ENCODE measurements at places on chromosomes 2 and 18.

- DNase-seq: no peak
Measured at GRCh38 chr2:12090590-12090989, 344.2 kb downstream of the LPIN1 start.

DNA sequence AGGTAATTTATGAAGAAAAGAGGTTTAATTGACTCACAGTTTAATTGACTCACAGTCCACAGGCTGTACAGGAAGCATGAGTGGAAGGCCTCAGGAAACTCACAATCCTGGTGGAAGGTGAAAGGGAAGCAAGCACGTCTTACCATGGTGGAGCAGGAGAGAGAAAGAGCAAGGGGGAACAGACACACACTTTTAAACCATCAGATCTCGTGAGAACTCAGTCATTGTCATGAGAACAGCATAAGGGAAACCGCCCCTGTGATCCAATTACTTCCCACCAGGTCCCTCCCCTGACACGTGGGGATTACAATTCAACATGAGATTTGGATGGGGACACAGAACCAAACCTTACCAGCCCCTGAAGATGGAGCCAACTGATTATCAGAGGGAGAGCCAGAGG is 11.2 kb upstream of the PUM2 start:
- no peak for DNase-seq

DNA sequence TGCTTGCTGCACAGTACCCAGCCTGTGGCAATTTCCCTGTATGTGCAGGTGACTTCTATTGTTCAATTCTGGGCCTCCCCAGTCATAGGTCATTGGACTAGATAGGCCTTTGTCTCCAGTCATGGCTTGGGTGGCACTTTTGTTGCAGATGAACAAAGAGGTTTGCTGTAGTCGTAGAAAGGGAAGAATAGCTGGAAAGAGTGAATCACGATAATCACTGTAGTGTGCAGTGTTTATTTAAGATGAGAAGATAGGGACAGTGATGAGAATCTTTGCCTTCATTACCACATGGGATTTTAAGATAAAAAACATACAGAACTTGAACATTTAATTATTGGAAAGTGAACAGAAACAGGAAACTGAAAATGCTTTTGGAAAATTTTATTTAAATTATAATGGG is 156.1 kb upstream of the CYRIA start:
- no peak for DNase-seq

- DNase-seq: no peak
Measured at GRCh38 chr2:36743954-36744353, 47.4 kb downstream of the VIT start.

DNA sequence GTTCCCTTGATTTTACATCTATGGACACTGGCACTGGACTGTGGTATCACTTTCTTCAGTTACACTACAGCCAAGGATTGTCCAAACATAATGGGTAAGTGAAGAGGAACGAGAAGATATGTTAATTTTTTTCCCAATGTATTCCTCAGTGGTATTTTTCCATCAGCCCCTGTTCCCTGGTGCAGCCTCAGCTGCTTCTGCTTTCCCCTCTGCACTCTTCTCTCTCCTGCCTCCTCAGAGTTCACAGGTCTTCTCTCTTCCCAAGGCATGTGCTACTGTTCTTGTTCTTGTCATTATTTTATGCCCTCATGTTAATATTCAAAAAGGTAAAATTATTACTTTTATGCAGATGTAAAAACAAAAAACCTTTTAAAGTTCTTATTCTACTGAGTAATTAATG is 378.0 kb upstream of the NRXN1 start:
- DNase-seq: no peak

- no peak for DNase-seq
Measured at GRCh38 chr2:105338020-105338385, 663 bp downstream of the C2orf49 start.

- DNase-seq: no peak
Measured at GRCh38 chr2:109320195-109320922, 191.4 kb downstream of the SH3RF3 start.

Measured in CD4-positive, alpha-beta T cell treated with Interleukin-2 at 100 ng/mL for 4 hours (primary cell).